CD8-positive, alpha-beta memory T cell (primary cell): ENCODE measurements at places on chromosomes 2 and 18.

- DNase-seq = no peak
These were observed 20.5 kb downstream of the CFAP65 start for GRCh38 chr2:219020604-219021365.

DNA sequence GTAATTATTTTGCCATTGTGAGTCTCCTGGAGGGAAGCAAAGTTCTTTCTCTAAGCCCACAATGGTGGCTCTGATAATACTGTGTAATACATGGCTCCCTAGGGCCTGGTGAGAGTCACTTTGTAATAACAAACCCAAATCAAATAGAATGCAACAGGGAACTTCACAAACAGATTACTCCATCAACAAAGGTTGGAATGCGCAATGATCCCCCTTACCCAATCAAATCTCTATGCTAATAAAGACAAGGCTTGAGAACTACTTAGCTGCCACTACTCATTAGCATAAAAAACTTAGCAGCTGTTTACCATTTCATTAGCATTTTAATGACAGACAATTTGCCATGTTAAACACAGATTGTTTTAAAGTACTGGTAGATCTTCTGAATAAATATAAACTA lies 285.6 kb upstream of the SESTD1 start:
- DNase-seq = no peak

GRCh38 chr2:68190991-68191731 lies 33.5 kb downstream of the PNO1 start:
- no peak for DNase-seq

- DNase-seq = no peak
These were observed 186.9 kb downstream of the MYO1B start for GRCh38 chr2:191432121-191432520.

- DNase-seq = no peak
These were observed 28.9 kb downstream of the SPRED2 start for GRCh38 chr2:65403529-65403915.

- DNase-seq = no peak
These were observed 97.2 kb upstream of the OTOS start for GRCh38 chr2:240237609-240238174.

- DNase-seq = no peak
These were observed 128.3 kb downstream of the AFF3 start for GRCh38 chr2:100013892-100014677.

DNA sequence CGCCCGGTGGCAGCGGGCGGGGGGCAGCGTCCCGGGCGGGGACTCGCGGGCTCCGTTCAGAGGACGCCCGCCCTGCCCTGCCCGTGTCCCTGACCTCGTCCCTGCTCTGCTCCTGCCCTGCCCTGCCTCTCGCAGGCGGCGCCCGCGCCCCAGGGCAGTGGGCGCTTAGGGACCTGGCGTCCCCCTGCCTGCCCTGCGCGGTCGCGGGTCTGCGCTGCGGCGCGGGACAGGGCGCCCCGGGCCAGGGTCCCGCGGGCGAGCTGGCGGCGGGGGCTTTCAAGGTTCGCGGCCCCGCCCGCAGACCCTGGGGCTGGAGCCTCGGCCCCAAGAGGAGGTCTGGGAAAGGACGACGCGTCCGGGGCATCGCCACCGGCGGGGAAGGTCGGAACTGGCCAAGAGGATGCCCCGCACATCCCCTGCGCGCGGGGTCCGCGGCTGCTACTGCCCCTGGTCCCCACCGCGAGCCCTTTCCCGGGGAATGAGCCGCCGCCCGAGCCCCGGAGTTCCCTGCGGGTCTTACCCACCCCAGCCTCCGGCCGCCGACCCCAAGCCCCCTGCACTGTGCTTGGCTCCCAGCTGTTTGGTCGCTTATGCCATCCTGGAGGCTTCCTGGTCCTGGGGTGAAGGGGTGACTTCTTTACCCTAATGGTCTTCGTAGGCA lies 679 bp downstream of the RNF144A start:
- no peak for DNase-seq

- DNase-seq = peak; percentile 30
These were observed 204.1 kb downstream of the NDUFA10 start for GRCh38 chr2:239820836-239821693.

DNA sequence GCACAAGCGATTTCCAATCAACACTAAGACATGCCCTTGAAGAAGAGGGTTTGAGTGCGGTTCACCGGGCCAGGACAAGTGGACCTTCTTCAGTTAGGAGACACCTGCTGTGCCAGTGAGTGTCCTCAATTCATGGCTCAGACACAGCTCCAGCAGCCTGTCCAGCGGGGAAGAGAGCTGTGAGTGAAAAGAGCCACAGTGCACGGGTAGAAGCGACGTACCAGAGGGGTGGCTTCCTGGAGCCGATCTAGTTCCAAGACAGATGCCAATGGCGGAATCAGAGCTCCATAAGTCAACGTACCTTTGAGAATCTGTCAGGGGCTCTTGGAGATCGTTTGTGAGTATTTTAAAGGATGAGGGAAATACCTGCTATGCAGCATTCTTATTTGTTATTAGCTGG lies 119.9 kb upstream of the SALL3 start:
- DNase-seq = no peak
